Keratinocyte (primary cell): ENCODE measurements at places on chromosomes 12 and 14. TPM values are rescaled to one million over a fixed set of nuclear protein-coding genes. Genes with fewer than 3 reads are reported as not detected.

The LUM gene
- 0.05 to 0.40 TPM (median 0.37 TPM) in 3 replicates for polyA plus RNA-seq

The MFAP5 gene
- 295 to 394 TPM (median 317 TPM) in 3 replicates for polyA plus RNA-seq

The RNASE7 gene
- 17.4 to 36.6 TPM (median 19.0 TPM) in 3 replicates for polyA plus RNA-seq

The TMPRSS12 gene
- not detected in 3 replicates for polyA plus RNA-seq

The INHBE gene
- polyA plus RNA-seq: not detected in 3 replicates

The AQP5 gene
- not detected in 3 replicates for polyA plus RNA-seq
